Activated CD4-positive, alpha-beta memory T cell treated with anti-CD3 and anti-CD28 coated beads, Interleukin-2, amount 10 ng/mL, durations not matched to agents 7 days and 5 days (primary cell): ENCODE measurements at places on chromosomes 12 and 14. TPM values are rescaled to one million over a fixed set of nuclear protein-coding genes. Genes with fewer than 3 reads are reported as not detected.

RNASE2 gene
- total RNA-seq, result not detected

VDR gene
- 62.9 TPM for total RNA-seq

DHRS4L2 gene
- total RNA-seq, result 20.2 TPM

AQP6 gene
- total RNA-seq, result not detected

SYCP3 gene
- total RNA-seq, result 0.28 TPM

MYH7 gene
- 0.05 TPM for total RNA-seq

GLRX5 gene
- total RNA-seq, result 30.4 TPM

C12orf60 gene
- 2.4 TPM for total RNA-seq

LIN52 gene
- total RNA-seq, result 17.6 TPM

- peak; percentile 36 for DNase-seq
Measured at GRCh38 chr12:132711080-132711843, 620 bp downstream of the PGAM5 start.

GRCh38 chr12:47393403-47393790, 312.4 kb downstream of the RPAP3 start:
- no peak for DNase-seq

DNA sequence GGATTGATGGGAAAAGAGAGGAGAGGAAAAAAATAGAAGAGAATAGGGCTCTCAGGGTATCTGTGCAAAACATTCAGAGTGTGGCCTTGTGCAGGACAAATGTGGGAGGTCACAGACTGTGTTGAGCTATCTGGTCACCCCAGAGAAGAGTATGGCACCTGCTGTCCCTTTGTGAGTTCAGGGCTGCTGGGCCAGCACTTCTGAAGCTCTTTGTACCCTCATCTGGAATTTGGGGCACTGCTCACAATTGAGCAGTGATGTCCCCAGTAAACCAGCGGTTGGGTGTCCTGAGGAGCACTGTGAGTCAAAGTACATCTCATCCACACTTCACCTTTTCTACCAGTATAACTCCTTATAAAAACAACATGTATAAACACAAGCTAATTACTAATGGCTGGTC, 2.6 kb upstream of the KRT81 start:
- DNase-seq, result no peak

GRCh38 chr14:95515080-95515489, 1.4 kb downstream of the SYNE3 start:
- no peak for DNase-seq

DNA sequence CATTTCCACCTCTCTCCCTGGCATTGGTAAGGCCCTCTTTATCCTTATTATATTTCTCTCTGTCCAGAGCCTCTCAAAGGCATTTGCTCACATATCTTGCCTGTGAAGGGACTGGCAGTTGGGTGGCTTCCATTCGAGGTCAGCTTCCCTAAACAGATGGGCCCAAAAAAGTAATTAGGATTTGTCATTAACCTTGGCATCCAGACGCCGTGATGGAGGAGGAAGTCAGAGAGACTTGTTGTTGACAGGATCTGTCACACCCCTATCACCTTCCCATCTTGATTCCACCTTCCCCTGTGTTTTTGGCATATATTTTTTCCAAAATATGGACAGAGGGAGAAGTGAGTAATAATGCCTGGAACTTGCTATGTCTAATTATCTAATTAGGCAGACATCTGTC, 54.0 kb upstream of the OAS1 start:
- DNase-seq, result no peak

- DNase-seq, result no peak
Measured at GRCh38 chr12:128140551-128140950, 126.4 kb upstream of the TMEM132C start.
